LoVo (cell line): ENCODE measurements at places on chromosomes 1 and 21.

DNA sequence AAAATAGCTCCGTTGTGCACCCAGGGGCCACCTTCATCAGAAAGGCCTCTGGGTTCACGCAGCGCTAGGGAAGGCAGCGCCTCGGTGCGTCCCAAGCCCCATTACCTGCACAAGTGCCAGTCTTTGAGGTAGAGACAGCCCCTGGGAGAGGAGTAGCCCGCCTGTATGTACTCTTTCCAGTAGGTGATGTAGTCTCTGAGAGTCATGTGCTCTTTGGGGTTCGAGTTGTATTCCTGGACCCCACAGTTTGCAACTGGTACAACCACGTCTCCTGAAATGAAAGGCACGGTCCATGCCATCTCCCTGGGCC, 601 bp downstream of the JMJD4 start:
- no peak for DNase-seq

DNA sequence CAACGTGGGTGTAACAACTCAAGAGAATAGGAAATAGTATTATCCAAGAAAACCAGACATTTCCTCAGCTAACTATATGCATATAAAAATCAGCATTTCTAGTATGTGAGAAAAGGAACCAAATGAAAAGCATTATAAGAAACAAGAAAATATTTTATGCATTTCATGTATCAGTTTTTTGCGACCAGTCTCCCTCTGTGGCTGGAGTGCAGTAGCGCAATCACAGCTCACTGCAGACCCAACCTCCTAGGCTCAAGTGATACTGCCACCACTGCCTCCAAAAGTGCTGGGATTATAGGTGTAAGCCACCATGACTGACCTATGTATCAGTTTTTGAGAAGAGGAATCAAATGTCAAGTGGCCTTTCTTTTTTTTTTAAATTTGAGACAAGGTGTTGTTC, 31.0 kb downstream of the SLC16A1 start:
- DNase-seq, result no peak

- DNase-seq, result no peak
Observed at GRCh38 chr1:23995431-23995837, 15.3 kb upstream of the SRSF10 start.

- no peak for DNase-seq
Observed at GRCh38 chr21:31660259-31660565, 719 bp downstream of the SOD1 start.

GRCh38 chr1:185402930-185403329, 85.9 kb upstream of the IVNS1ABP start:
- DNase-seq, result no peak

DNA sequence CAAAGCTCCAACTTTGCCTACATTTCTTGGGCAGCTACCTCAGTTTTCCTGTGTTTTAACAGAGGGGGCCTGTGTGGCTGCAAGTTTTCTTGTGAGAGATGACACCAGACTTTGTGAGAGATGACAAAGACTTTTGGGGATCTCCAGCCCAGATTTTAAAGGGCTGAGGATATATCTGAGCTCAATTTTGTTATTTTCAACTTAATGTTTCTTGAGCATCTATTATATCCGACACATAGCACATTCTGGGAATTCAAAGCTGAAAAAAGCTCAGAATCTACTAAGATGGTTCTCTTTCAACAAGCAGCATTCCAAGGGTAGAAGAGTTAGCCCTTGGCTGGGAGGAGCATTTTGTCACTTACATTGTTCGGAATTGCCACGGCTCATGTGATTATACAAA, 53.4 kb upstream of the PTGFRN start:
- no peak for DNase-seq

DNA sequence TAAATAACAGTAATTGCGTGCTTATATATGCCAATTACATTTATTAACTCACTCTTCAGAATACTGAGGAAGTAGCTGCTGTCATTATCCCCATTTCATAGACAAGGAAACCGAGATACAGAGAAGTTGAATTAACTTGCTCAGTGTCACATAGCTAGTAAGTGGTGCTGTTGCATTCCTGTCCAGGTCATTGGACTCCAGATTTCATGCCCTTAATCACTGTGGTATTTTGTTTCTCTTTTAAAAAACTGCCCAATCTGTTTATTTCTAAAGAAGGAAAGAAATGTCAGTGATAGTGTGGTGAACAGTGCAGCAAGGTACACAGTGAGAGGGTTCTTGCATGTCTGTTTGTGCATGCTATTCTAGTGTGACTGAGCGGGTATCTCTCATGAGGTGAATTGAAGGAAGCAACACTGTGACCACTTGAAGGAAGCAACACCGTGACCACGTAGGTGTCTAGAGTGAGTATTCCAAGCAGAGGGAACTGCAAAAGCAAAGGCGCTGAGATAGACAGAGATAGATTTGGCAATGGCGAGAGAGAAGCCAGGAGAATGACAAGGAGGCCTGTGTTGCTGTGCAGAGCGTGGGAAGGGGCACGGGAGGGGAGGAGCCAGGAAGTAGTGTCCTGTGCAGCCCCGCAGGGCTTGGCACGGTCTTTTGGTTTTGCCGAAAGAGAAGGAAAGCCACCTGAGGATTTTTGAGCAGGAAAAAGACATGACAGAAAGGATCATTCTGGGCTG, 95.9 kb downstream of the CAMTA1 start:
- DNase-seq, result no peak

DNA sequence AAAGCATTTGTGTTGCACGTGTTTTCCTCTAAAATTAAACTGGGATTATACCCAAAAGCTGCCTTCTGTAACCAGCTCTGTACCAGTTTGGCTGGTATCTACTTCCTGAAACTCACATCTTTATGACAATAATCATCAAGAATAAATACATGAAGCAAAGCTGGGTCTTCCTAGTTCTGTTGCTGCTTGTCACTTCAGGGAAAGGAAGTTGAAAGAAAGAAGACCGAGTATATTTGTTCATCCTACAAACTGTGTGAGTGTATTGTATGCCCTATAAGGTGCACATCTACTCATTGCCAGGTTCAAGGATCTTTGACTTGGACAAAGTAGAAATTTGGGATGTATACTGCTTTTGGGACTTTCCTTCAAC, 29.1 kb upstream of the IFNGR2 start:
- DNase-seq, result no peak

GRCh38 chr1:58249388-58249736, 297.2 kb downstream of the OMA1 start:
- no peak for DNase-seq

- DNase-seq, result no peak
Observed at GRCh38 chr1:101438359-101438758, 201.5 kb downstream of the S1PR1 start.

DNA sequence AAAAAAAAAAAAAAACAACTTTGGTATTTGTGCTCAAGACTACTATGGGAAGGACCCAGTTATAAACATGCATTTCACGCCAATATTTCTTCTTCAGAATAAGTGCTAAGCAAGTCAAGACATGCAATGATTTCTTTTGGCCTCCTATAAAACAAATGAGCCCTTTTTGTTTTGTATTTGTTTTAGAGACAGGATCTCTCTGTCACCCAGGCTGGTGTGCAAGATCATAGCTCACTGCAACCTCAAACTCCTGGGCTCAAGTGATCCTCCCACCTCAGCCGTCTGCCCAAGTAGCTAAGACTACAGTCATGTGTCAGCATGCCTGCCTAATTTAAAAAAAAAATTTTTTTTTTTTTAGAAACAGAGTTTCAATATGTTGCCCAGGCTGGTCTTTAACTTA, 348.7 kb downstream of the PCP4 start:
- DNase-seq, result no peak

DNA sequence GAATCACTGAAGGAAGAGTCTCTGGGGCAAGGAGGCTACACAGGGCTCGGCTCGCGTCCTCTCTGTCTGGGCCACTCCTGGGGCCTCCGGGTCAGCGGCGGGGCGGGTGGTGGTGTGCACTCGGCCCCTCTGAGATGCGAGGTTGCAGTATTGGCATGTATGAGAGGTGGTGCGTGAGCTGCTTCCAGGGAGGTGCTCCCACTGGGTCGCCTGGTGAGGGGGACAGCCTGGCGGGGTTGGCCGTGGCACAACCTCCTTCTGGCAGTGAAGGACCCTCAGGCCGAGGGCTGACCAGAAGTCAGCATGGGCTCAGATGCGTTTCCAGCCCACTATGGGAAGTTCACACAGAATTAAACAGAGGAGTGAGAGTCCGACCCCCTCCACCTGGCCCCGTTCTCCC, 38.5 kb upstream of the COL18A1 start:
- DNase-seq, result no peak

- DNase-seq, result no peak
Observed at GRCh38 chr1:70314706-70315304, 39.7 kb downstream of the ANKRD13C start.

DNA sequence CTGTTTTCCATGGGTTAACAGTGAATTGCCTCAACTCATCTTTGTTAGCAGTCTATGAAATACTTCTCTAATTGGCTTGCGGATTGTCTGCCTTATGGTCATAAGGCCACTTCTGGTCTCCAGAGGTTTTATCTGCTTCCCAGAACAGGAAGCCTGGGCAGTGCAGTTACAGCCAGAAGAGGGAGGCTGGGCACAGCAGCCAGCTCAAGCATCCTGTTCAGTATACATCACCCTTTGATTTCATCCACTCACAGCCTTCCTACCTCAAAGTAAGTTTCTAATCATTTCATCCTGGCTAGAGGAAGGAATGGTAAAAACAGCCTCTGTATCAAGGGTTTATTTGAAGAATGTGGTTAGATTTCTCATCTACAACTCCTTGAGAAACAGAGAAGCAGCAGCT, 311.5 kb upstream of the DEPDC1 start:
- DNase-seq, result no peak

DNA sequence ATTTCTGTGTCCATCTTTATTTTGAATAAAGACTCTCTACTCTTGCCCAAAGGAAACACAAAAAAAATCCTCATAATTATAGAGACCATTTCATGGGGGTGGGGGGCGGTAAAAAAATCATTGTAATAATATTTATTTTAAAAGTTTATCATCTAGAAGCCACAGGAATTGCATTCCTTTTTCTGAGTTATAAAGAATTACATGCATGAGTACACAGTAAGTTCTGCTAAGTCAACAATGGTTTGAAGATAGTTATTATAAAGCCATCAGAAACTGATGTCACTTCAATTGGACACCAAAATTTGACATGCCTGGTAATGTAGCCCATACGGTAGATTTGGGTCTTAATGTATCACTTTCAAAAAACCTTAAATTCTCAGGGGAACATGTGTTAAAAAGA, 478.1 kb upstream of the NR5A2 start:
- no peak for DNase-seq

DNA sequence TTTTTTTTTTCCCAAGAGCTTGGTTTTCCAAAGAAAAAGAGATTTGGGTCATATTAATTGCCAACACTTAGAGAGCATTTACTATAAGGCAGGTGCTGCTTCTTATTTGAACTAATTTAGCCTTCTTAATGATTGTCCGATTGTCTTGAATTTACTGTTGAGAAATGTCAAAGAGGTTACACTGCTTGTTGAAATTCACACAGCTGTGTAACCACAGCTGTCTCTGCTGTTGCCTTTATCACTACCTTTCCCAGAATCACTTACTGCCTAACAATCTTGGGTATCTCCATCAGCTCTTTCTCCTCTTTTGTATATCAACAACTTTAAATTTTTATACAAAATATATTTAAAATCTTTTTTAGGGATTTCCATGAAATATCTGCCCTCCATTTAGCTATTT, 115.6 kb downstream of the UCHL5 start:
- DNase-seq, result no peak

DNA sequence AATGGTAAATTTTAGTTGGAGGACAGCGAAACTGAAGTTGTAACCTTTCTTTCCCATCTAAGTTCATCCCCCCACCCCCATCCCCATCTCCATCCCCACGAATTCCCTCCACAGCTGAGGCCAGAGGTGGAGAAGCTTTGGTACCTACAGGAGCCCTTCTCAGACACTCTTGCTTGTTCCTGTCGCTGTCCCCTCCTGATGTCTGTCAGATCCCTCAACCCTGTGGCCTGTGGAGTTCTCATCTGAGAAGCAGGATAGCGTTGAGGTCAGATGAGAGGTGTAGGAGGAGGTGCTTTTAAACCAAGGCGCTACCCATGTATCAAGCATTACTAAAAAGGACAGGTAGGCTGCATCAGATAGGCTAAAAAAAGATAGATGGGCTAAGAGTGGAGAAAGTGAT, 769 bp downstream of the NTPCR start:
- DNase-seq, result peak; percentile 38

- no peak for DNase-seq
Observed at GRCh38 chr21:34698270-34699015, 29.6 kb downstream of the CLIC6 start.

- no peak for DNase-seq
Observed at GRCh38 chr1:53276153-53276901, 38.0 kb upstream of the MAGOH start.

GRCh38 chr1:93685918-93686317, 4.3 kb upstream of the BCAR3 start:
- no peak for DNase-seq

DNA sequence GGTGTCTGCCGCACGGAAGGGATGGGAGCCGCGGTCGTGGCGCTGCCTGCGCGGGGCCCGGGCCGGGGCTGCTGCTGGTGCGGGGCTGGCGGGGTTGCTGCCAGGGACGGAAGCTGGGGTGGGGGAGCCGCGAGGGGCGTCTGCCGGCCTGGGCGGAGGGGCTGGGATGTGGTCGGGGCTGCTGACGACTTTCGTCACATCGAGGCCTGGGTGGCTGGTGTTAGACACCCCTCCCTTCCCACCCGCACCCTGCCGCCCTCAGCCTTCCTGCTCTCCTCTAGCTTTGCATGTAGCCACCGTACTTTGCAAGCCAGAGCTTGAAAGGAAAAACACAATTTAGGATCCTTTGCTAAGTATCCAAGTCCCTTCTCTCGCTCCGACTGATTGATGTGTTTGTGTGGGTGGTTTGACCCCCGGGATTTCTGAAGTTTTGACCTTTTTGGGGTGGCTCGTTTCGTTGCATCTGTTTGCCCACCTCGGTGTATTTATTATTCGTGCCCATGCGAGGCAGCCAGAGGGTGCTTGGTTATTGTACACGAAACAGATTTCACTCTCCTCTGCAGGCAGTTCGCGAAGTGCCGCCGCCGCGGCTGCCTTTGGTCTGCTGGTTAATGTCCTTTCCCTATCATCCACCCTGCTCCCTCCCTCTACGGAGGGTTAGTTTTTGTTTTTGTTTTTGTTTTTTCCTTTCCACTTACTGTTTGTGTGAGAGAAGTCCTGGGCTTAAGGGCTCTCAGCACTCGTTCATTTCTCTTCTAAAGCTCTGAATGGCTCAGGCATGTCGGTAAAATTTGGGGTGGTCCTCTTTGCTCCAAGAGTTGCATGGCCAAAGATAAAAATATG, 868 bp downstream of the C1orf21 start:
- DNase-seq, result peak; percentile 24

DNA sequence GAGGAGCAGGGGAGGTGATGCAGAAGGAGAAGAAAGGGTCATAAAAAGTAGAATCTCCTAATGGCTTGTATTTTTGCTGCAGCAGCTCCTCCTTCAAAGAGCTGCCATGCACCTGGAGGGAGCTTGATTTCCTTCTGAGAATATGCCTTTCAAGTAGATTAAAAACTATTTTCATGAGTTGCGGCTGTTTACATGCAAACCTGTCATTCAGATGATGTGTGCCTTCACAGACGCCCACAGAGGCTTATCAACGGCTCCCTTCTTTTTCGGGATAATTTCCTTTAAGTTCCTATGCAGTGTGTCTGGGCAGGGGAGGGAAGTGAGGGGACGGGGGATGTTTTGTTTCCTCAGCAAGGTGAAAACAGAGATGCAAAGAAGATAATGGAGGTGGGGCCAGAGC, 38.8 kb downstream of the TNR start:
- DNase-seq, result no peak
